Ascending aorta (tissue), 2 donors: ENCODE measurements at places on chromosomes 6 and 20.

- no peak for DNase-seq
These were observed 82.9 kb downstream of the RPP40 start for GRCh38 chr6:4920914-4921410.

- DNase-seq: no peak
These were observed 13.9 kb downstream of the ZNF831 start for GRCh38 chr20:59177266-59178250.

DNA sequence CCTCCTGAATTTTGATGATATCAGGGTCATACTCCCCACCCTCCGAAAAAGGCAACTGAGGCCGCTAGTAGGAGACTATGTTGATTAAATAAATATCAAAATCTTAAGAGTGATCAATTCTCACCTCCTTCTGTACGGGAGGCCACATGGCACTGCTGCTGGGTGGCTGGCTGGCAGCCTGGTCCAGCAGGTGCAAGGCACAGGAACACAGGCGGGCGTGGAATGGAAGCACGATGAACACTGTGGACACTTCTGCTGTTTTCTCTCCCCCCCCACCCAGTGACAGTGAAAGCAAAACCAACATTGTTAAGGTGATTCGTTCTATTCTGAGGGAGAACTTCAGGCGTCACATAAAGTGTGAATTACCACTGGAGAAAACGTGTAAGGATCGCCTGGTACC, 9.7 kb upstream of the CLDN20 start:
- DNase-seq: no peak

DNA sequence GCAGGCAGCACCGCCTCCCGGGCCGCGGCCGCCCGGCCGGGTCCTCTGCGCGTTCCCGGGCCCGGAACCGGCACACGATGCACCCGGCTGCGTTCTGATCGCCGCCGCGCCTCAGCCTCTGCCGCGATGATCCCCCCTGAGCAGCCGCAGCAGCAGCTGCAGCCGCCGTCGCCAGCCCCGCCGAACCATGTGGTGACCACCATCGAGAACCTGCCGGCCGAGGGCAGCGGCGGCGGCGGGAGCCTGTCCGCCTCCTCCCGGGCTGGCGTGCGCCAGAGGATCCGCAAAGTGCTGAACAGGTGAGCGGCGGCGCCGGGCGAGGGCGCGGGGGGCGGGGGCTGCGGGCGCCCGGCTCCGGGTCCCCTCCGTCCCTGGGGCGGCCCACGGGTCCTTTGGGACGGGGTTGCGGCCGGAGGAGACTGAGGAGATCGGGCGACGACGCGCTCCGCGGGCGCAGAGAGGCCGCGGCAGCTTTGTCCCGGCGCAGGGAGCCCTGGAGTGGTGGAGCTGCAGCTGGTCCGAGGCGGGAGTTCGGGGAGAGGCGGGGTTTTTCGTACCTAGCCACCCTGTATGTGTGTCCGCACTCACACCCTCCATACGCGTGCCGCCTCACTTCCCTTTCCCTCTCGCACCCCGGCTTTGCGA, 659 bp downstream of the SLC35F1 start:
- DNase-seq: no peak

GRCh38 chr6:124962639-124963415, 590 bp downstream of the RNF217 start:
- DNase-seq: no peak

DNA sequence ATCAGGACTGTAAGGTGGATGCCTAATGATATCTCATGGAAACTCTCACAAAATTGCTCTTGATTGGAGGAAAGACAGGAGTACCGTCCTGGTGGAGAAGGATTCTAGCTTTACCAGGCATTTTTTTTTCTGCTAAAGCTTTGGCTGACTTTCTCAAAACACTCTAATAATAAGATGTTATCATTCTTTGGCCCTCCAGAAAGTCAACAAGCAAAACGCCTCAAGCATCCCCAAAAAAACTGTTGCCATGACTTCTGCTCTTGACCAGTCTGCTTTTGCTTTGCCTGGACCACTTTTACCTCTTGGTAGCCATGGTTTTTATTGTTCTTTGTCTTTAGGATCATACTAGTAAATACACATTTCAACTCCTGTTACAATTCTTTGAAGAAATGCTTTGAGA, 55.5 kb upstream of the RUNX2 start:
- no peak for DNase-seq

- DNase-seq: no peak
These were observed 143.4 kb upstream of the SOX4 start for GRCh38 chr6:21450149-21450548.

- no peak for DNase-seq
These were observed 162.3 kb upstream of the PDE10A start for GRCh38 chr6:165825256-165825815.

GRCh38 chr6:142927904-142928303, 17.1 kb downstream of the HIVEP2 start:
- DNase-seq: no peak

DNA sequence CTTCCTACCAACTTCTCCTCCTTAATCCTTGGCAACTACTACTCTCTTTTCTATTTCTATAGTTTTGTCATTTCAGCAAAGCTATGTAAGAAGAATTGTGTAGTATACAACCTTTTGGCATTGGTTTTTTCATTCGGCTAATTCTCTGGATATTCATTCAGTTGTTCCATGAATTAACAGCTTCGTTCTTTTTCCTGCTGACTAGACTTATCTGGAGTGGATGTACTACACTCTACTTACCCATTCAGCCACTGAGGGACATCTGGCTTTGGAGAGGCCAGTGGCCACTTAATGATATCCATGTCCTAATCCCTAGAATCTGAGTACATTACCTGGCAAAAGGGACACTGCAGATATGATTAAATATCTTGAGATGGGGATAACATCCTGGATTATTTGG, 623.9 kb downstream of the DOK5 start:
- no peak for DNase-seq

DNA sequence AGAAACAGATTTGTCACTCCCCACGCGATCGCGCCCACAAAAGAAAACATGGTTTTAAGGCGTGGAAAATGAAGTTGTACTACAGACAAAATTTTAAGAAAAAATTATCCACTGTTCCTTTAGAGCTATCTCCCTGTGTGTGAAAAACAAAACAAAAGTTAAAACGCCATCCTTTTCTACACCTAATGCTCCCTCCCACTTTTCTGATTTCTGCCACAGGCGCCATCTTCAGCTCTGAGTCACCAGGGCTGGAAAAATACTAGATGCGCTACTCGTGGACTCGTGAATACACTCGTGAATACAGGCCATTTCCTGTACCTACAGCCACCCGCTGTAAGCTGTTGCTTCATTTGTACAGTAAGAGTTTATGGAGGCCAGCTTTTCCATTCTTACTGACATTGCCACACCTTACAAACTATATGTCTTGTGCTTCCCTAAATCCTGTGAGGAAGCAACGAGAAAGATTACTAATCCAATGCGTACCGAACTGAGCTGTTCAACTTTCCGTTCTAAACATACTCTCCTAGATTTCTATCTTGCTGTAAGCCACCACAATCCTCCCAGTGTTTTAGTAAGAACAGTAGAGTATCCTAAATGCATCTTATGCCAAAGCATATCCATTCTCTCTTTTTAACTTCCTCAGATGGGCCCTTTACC, 773 bp upstream of the AHI1 start:
- peak; percentile 90 for DNase-seq

DNA sequence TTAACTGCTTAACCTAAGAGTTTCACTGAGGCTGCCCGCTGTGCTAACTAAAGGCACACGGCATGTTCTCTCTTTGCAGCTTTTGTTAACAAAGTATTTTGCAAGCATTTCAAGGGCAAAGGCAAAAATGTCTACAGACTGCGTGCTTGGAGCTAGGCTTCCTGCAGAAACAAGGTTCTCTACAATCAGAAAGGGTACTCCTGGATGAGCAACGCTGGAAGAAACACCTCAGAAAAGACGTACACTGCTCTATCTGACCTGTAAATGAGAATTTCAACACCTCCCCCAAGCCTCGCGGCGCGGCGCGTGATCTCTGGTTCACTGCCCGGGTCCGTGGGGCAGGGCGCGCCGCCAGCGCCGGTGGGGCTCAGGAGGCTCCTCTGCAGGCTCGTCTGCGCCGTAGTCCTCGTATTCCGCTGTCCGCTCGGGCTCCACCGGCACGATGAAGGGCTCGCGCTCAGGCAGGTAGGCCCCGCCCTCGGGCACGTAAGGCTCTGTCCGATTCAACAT, 120.9 kb downstream of the COL12A1 start:
- DNase-seq: no peak

GRCh38 chr6:53614676-53615075, 50.9 kb downstream of the KLHL31 start:
- no peak for DNase-seq

DNA sequence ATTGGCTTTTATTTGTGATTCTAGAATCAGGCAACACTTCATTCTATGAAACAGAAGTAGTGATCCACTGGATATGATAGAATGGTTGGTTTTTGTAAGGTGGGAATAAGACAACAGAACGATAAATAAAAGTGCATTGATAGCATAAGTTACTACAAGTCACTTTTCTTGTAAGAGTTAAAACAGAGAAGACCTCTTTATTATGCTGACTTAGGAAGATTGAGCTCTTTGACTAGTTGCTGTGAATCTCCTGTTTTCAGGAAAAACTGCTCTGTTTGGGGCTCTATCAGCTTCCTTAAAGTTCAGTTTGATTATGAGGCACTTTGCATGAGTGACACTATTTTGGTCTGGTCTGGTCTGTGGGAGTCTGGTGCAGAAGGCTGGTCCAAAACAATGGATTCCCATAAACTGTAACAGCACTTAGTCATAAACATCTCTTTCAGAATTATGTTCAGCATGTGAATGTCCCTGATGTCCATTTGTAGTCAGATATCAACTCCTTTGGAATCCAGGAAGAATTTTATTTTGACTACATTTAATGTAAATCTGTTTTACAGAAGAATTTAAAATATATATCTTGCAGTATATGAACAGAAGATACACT, 35.0 kb upstream of the DSE start:
- DNase-seq: no peak

DNA sequence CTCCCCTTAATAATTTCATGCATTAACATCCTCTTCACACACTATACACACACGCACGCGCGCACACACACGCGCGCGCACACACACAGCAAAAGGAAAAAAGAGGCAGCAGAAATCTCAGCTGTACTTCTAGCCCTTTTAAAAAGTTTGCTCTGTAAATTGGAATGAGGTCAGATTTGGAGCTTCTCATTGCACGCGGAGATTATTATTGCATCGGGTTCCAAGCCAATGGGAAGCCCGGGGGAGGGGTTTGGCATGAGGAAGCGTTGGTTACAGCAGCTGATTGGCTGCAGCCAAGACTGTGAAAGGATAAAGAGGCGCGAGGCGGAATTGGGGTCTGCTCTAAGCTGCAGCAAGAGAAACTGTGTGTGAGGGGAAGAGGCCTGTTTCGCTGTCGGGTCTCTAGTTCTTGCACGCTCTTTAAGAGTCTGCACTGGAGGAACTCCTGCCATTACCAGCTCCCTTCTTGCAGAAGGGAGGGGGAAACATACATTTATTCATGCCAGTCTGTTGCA, at the start of gene SOX4:
SOX4 (plus strand) TSS at position 340 of the 515 bp plus-strand sequence. CDS start 784 bp downstream, outside the sequence.
- peak; percentile 96 for DNase-seq

- no peak for DNase-seq
These were observed 42.1 kb downstream of the ADGRG6 start for GRCh38 chr6:142343938-142344337.

DNA sequence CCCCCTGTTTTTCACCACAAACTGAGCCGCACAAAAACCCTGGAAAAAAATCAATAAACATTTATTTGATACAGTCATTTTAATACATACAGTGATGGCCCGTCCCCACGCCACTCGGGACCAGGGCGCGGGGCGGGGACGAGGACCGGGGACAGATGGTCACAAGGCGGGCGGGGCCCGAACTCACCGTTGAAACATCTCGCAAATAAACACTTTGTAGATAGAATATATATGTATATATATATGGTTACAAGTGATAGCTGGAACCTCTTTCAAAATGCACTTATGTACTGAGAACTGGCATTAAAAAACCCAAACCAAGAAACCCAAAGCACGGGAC, 418 bp upstream of the UCKL1 start:
- DNase-seq: no peak

DNA sequence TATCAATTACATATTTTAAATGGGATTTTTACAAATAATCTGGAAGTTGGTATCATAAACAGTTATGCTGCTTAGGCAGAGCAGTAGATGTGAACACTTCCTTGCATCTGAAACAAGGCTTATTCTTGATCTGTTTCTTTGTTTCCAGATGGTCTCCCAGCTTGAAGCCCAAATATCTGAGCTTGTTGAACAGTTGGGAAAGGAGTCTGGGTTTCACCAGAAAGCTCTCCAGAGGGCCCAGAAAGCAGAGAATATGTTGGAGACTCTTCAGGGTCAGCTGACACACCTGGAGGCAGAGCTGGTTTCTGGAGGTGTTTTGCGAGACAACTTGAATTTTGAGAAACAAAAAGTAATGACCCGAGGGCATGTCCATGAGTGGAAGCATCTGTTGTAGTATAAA, 91.9 kb downstream of the CCDC170 start:
- no peak for DNase-seq

DNA sequence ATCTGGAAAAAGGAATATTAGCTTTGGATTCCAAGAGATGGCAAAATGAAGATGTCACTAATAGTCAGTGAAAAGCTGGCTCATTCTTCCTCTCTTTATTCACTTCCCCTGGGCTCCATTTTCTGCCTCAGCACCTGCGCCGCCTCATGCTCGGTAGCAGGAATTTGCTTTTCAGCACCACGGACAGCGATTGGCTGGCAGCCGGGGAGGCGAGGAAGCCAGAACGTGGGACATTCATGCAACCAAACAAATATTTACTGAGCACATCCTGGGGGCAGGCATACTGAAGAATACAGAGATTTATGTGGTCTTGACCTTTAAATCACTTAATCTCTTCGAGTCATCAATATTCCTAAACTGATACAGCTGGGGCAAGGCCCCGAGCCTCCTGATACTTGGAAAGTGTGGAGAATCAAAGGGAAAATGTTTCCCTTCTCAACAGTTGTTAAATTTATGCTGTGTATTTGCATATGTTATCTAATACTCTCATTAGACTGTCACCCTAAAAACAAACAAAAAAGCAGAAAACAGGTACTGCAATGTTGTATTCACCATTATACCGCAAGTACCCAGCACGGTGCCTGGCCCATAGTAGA, 12.1 kb upstream of the PDYN start:
- no peak for DNase-seq

DNA sequence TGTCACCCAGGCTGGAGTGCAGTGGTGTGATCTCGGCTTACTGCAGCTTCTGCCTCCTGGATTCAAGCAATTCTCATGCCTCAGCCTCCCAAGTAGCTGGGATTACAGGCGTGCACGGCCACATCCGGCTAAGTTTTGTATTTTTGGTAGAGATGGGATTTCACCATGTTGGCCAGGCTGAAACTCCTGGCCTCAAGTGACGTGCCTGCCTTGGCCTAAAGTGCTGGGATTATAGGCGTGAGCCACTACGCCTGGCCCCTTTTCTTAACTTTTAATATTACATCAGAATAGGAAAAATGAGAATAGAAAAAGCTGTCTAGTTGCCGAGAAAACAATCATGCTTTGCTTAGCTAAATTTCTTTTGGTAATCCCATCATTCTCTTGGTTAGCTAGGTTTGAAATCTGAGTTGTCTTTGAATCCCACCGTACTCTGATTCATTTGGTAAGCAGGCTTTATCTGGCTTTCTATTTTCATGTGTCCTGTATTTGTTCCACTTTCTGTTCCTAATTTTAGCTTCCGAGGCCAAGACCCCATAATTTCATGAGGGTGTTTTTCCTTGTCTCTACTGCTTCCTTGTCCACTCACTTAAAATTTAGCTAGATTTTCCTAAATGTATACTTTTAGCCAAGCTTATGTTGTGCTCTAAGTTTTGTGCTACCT, 83.5 kb downstream of the NCOA3 start:
- DNase-seq: no peak

GRCh38 chr6:125307964-125308615, 6.3 kb upstream of the HDDC2 start:
- no peak for DNase-seq

GRCh38 chr20:38616457-38616856, 14.8 kb downstream of the ARHGAP40 start:
- no peak for DNase-seq
